Ovary (tissue), 10 donors: ENCODE measurements at places on chromosomes 12 and 14. TPM values are rescaled to one million over a fixed set of nuclear protein-coding genes. Genes with fewer than 3 reads are reported as not detected.
A peak's percentile ranks its signal among the peaks of the same experiment; 100 is the strongest.

Gene TAS2R19
- total RNA-seq: 6.2 TPM

Gene NDUFA12
- 63.4 TPM for total RNA-seq

Gene GRIP1
- total RNA-seq: 0.36 TPM

Gene BMP4
- total RNA-seq: 5.7 TPM

Gene EML5
- total RNA-seq: 86.5 TPM

Gene CYP27B1
- 0.12 TPM for total RNA-seq

Gene OTX2
- total RNA-seq: not detected

GRCh38 chr12:132788375-132789098 lies 26.9 kb upstream of the ANKLE2 start:
- no peak for DNase-seq

- no peak for DNase-seq
Measured at GRCh38 chr14:20490563-20490962, 14.8 kb upstream of the RNASE10 start.

DNA sequence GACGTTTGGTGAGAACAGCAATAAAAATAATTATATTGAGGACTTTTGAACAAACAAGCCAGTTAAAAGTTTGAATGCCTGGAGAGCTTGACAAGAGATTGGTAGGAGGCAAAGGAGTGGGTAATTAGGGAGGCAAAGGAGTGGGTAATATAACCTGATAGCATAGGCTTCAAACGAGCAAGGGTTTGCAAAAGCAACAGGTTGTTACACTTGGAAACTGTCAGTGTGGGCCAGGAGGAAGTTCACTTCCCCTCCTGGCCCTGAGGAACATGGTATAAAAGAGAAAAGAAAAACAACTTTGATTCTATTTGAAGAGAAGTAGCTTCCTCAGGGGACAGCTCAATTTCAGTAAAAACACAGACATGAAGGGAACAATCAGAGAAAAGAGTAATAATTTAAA lies 121.7 kb downstream of the CCER1 start:
- DNase-seq: no peak

GRCh38 chr14:91872517-91873470 lies 5.5 kb upstream of the TC2N start:
- DNase-seq: peak; percentile 61

DNA sequence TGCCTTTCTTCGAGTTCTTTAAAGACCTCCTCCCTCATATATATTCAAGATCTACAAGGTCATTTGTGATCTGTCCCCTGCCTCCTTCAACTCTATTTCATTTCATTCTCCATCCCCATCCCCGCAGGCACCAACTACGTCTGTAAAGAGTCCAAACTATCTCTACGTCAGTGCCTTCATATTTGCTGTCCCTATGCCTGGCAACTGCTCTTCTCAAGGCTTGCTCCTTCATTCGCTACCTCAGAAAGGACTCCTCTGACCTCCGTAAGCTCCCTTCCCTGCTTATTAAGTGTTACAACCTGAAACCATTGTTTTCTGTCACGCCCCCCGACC lies 650 bp downstream of the LLPH start:
- no peak for DNase-seq

- peak; percentile 57 for DNase-seq
Measured at GRCh38 chr12:14769466-14769968, 33.8 kb downstream of the WBP11 start.

GRCh38 chr12:75550401-75551240 lies 39.2 kb upstream of the KRR1 start:
- DNase-seq: no peak

- DNase-seq: no peak
Measured at GRCh38 chr12:117125272-117125613, 26.0 kb upstream of the TESC start.
